ENCODE measurements at places on chromosomes 7 and 10.

DNA sequence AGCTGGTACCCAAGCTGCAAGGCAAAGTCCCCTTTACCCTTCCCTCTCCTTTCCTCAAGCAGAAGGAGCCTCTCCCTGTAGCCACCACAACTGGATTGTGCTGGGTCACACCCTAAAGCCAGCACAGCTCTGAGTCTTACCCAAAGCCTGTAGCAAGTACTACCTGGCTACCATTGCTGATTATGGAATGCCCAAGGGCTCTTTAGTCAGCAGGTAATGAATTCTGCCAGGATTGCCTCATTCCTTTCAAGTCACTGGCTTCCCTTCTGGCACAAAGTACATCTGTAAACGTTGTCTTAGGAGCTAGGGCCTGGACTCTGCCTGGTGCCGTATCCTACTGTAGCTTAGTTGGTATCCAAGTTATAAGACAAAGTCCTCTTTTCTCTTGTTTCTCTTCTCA lies 52.0 kb downstream of the FAS start:
- no peak for DNase-seq

GRCh38 chr7:45865594-45866410 lies 7.1 kb downstream of the CCDC201 start:
- peak; percentile 47 for DNase-seq

GRCh38 chr7:139264220-139264619 lies 33.2 kb downstream of the UBN2 start:
- no peak for DNase-seq

- peak; percentile 22 for DNase-seq
Measured at GRCh38 chr10:33073641-33074415, 115.8 kb upstream of the ITGB1 start.

- DNase-seq, result no peak
Measured at GRCh38 chr10:120433141-120433540, 23.9 kb upstream of the PLPP4 start.
